ENCODE measurements at places on chromosomes 7 and 10. TPM values are rescaled to one million over a fixed set of nuclear protein-coding genes. Genes with fewer than 3 reads are reported as not detected.

DNA sequence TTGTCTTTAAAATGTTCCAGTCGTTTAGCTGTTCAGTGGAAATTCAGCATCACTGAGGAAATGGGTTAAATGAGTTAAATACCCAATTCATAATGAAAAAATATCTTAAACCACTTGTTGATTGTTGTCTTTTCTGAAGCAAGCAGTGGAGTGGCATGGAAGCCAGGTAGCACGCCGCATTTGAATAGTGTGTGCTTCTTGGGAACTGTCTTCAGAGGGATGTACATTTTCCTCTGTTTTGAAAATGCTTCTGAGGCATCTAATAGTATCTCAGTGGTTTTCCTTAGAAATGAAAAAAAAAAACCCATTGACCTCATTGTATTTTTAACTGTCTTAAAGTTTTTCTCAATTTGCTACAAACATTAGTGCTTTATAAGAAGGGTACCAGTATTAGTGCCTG lies 28.1 kb downstream of the C10orf53 start:
- DNase-seq = no peak

GRCh38 chr7:36591636-36592035 lies 132.7 kb downstream of the AOAH start:
- DNase-seq = no peak

DNA sequence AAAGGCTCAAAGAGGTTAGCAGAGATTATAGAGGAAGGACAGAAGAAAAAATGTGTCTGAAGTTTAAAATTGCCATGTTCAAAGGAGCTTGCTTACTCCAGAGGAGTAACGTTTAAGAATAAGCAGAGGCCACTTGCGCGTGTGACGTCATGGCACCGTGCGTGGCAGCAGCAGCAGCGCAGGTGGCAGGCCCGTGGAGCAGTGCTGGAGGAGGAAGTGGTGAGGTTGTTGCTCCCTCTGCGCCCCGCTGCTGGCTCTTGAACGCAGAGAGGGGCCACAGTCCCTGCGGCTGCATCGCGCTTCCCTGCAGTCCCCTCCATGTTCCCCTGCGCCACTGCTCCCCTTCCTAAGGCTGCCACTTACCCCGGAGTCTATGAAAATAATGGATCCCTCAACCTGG lies 37.5 kb downstream of the GDI2 start:
- no peak for DNase-seq

DNA sequence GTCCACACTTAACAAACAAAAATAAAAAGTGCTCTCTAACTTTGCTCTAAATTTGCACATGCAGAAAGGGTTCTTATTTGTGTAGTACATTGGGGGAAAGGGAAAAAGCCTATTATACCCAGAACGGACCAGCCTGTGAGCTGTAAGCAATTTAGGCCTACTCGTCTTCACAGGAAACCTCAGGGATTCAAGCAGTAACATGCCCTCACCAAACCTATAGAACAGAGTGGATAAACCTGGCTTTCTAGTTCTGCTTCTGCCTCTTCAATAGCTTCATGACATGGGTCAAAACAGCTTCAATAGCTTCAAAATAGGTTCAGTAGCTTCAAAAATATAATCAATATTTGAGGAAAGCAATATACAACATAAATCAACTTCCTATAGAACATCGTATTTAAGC lies 163.7 kb downstream of the ARL4A start:
- no peak for DNase-seq

GRCh38 chr10:30324448-30325110 lies 24.5 kb downstream of the MTPAP start:
- no peak for DNase-seq

DNA sequence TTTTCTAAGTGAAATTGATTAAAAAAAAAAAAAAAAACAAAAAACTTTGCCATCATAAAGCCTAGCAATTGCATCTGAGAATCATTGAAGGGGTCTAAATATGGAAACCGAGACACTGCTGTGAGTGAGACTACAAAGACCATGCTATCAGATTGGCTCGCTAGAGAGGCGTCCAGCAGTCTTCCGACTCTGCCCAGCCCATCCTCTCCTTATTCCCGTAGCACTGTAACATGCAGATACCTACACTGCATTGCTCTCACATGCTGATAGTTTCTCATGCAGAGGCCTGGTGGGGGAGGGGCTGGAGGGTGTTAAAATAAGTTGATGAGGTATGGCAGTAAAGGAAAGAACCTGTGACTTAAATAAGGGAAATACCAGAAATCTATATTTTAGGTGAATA lies 130.7 kb downstream of the NRF1 start:
- DNase-seq = no peak

MYPN gene
- total RNA-seq = 0.11 TPM

DNA sequence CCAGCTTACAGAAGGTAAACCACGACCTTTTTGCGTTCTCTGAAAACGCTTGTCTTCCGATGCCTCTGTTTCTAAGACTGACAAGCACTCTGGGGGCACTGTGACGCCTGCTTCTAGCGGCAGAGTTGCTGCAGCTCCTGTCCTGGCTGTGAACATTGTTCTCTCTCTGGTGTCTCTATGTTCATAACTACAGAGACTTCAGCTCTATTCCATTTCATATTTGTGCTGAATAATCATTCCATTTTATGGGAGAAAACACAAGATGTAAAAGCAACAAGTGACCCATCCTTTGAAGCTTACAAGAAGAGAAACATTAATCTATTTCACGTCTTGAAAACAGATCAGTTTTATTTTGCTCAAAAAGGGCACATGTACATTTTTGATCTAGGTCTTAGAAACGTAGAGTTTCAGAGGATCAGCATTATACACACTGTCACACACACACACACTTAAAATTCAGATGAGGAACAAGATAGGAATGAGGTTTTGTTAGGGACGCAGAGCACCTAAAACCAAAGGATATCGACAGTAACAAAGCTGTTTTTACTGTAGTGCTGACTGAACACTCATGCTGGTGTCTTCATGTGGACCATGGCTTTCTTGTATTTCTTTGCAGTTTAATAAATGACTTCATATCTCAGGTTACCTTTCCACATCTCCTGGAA lies 3.0 kb downstream of the IKZF1 start:
- no peak for DNase-seq

DNA sequence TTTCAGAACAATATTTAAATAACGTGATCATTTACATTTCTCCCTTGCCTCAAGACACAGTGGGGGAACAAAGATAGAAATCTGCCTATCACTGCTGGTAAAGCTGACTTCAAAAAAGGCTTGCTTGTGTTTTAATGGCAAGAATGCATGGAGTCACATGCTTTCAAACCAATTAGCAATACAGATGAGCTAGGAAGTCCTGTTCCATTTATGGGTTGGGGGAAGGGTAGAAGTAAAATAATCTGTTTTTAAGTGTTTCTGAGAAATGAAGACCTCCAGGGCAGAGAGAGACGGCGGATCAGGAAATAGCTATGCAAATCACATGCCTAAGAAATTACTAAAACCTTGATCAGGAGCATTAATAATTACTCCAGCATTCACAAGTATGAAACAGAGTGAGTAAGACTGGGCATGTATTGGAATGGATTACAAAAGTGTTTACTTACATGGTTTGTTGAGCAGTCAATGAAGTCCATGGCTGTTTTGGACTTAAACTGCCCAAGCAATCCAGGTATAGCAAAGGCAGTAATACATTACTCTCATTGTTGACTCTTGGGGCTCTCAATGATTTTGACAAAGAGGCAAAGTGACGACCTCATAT lies 142.0 kb downstream of the ARID5B start:
- peak; percentile 95 for DNase-seq

LIPF gene
- not detected for total RNA-seq

GET4 gene
- 32.1 TPM for total RNA-seq

- no peak for DNase-seq
Measured at GRCh38 chr7:26188206-26188956, 12.2 kb downstream of the HNRNPA2B1 start.

TMEM72 gene
- total RNA-seq = not detected

OPN4 gene
- total RNA-seq = not detected

DNA sequence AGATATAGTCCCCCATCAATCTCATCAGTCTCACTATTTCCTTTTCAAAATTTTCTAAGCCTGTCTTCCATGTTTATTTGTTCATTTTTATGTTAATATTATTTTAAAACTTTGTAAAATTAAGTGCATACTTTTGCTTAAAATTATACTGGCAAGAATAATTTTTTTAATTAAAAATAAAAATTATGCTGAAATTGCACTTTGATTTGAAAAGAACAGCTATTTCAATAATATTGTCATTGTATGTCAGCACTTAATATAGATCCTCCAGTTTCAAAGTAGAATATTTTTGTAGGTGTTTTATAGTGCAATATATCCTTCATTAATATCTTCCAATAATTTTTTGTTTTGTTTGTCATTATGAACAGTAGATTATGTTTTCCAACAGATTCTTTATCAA lies 99.0 kb upstream of the MAGI2 start:
- DNase-seq = no peak

DNA sequence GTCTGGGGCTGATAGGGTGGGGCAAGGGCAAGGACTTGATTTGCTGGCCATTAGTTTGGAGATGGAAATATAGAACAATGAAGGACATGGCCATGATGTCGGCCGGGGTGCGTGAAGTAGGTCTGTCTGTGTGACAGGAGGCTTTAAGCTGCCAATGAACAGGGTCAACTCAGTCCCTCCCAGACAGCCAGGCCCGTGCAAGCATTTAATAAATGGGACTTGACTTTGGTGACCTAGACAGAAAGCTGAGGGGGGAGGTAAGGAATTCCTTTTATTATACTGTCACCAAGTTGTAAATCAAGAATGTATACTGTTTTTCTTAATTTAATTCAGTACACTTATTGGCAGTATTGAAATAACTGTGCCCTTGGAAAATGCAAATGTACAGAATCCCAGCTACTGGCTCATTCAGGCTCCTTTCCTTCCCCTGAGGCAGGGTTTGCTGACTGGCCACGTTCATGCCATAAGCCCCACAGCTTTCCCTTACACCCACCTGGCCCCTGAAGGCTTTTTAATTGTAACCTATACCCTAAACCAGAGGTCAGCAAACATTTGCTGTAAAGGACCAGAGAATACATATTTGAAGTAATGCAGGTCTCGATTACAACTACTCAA lies 87.2 kb downstream of the WIPF3 start:
- DNase-seq = no peak

DNA sequence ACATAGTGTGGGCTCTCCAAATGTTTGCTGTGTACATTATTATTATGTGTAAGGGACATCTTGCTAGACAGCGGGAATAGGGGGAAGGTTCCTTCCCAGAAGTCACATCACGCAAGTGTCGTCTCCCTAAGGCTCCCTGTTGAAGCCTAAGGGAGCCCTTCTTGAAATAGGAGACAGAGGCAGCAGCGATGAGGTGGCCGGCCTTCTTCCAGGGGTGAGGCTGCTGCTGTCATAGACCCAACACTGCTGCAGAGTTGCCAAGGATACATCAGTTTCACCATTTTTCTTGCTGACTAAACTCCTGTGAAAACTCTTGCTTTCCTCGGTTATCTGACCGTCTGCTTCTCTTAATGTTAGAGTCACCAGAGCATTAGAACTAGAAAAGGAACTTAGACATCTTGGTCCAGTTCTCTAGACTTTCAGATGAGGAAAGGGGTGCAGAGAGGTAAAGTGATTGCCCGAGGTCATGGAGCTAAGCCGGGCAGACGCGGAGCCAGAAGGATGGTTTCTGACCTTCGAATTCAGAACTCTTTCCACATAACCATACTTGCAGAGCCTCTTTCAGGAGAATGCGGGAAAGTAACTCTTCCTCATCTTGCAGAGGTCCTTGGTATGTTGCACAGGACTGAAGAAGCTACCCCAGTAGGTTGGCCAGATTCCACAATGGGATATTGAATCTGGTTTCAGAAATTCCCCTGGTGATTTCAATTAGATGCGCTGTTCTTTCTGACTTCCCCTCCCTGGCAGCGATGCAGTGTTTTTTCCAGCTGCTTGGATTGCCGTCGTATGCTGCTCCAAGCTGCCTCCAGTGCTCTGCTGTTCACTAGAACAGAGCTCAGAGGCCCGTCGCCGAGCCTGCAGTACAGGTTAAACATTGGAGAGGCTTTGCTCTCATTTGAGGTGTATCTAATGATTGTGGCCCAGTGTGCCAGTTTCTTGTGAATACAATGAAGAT lies 217.1 kb downstream of the CAMK1D start:
- DNase-seq = peak; percentile 72

CPN1 gene
- total RNA-seq = not detected

KCNMA1 gene
- total RNA-seq = 45.8 TPM

ANXA7 gene
- 74.7 TPM for total RNA-seq

DNA sequence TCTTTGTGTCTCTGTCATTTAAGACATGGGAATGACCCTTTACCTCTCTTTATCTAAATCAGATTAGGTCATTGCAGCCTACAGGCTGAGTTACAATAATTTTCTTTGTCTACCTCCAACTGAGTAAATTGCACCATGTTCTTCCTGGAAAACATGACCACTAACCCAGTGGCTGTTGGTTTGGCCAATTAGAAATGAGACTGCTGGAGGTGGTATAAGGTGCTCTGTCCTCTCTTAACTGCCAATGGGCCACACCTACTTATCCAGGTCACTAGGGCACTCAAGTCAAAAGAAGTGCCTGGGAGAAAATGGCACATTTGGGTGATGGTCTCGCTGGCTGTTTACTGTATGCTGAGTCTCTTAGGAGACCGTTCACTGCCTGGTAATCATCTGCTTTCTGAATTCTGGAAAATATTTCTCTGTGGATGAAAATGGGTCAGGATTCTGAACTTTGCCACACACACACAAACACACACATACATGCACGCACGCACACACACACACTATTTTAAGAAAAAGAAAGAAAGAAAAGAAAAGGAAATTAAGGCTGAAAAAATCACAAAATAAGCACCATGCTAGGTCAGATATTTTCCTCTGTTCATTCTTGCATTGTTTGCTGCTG lies 16.4 kb downstream of the STAMBPL1 start:
- DNase-seq = no peak

GRCh38 chr7:2354939-2355704 lies 495 bp downstream of the EIF3B start:
- no peak for DNase-seq

DNA sequence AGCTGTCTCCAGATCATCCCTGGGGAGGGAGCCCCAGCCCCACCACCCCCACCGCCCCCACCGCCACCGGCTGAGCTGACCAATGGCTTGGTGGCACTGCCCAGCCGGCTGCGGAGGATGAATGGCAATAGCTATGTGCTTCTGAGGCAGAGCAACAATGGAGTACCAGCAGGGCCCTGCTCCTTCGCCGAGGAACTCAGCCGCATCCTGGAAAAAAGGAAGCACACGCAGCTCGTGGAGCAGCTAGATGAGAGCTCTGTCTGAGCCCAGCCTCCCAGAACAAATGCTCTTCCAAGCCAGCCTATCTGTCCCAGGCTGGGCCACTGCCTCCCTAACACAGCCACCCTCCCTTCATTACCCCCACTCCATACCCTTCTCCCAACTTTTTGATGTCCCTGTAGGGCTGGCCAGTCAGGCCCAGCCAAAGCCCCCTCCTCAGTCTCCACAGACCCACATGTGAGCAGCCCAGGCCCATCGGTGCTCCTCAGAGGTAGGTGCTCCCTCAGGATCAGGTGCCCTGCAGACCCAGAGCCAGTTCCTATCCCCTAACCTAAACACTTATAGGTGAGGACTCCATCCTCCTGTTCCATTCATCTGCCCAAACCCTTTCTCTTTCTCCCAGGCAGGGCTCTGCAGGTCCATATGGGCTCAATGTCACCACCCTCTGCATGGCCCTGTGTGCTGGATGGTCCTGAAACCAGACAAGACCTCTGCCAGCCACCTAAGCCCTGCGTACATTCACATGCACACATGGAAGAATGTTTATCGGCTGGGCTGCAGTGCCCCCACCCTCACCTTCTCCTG lies 3.2 kb downstream of the MRPL43 start:
- no peak for DNase-seq

GRCh38 chr10:70354556-70354955 lies 27.9 kb downstream of the LRRC20 start:
- no peak for DNase-seq

MAP3K8 gene
- total RNA-seq = 5.1 TPM

- no peak for DNase-seq
Measured at GRCh38 chr7:66630531-66630930, 1.9 kb downstream of the KCTD7 start.

OR9A2 gene
- total RNA-seq = not detected
